ENCODE measurements at places on chromosomes 11 and 22.

DNA sequence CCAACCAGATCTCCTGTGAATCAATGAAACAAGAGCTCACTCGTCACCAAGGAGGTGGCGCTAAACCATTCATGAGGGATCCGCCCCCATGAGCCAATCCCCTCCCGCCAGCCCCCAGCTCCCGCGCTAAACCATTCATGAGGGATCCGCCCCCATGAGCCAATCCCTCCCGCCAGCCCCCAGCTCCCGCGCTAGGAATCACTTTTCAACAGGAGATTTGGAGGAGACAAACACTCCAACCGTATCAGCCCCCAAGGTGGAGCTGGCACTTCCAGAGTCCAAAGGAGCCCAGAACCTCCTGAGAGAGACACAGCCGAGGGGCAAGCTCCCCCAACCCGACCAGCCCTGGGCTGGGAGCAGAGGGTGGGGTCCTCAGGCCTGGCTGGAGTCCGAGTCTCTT lies 40.9 kb upstream of the PRR5 start:
- no peak for DNase-seq

DNA sequence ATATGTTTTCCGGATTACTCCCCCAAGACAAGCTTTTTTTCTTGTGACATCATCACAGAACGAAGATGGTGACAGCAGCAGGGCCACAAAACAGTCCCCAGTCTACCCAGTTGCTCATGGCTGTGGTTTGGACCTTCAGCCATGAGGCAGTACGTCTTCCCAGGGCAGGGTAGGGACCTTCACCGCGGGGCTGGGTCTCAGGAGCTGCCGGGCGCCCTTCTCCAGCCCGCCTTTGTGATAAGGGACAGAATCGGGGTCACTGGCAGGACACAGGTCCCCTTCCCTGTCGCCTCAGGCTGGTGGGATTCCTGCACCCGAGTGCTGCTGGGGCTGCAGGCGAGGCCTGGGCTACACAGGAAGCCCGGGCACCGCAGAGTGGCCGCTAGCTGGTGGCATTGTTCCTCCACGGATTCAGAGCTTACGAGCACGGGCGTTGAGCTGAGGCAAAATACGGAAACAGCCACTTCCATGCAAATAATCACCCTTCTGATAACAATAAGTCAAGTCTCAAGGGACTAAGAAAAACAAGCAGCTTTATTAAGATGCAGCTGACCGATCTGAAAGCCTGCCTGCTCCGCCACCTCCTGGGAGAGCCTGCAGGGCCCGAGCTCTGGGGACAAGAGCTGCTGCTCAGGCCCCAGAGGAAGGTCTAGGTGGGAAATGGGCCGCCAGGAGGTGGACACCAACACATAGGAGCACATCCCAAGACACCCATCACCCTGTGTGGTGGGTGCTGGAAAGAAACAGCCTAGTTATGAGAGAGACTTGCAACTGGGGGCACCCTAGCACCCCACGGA lies 12.3 kb downstream of the TBX1 start:
- DNase-seq: no peak

DNA sequence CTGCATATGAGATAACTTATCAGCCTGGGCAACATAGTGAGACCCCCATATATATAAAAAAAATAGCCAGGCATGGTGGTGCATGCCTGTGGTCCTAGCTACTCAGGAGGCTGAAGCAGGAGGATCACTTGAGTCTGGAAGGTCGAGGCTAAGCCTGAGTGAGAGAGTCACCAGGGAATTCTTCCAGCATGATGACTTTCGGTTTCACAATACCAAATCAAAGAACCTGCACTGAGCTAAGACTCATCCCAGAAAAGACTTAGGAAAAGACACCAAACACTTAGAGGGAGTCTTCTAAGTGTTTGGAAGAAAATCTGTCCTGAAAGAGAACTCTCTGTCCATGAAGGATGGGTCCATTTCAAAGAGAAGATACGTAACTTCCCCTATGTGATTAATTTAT lies 12.7 kb downstream of the STK33 start:
- DNase-seq: no peak

- no peak for DNase-seq
Measured at GRCh38 chr11:102139081-102139498, 28.8 kb downstream of the YAP1 start.

DNA sequence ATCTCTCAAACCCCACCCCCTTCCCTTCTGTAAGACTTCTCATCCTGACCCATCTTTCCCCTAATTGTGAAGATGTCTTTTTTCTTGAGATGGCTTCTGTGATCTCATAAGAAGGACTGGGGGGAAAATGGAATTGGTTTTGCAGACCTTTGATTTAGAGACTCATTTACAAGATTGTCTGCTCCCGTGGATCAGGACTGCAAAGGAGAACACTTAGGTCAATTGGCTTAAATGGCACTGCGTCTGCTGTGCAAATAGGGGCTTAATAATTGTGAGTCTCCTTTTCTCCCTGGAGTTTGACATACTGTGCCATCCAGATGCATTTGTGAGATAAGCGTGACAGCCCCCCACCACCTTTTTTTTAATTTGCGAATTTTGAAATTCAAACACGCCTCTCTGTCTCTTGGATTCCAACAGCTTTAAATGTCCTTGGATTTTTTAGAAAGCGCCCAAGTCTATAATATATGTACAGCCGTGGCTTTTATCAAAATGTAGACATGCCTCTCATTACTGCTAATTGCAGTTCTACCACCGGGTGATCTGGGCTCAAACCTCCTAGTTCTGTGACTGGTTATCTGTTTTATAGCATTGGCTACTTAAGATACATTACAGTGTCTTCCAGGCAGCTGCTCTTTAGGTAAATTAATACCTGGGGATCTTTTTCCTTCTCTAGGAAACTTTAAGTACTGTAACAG lies 150.0 kb downstream of the DBX1 start:
- DNase-seq: no peak

DNA sequence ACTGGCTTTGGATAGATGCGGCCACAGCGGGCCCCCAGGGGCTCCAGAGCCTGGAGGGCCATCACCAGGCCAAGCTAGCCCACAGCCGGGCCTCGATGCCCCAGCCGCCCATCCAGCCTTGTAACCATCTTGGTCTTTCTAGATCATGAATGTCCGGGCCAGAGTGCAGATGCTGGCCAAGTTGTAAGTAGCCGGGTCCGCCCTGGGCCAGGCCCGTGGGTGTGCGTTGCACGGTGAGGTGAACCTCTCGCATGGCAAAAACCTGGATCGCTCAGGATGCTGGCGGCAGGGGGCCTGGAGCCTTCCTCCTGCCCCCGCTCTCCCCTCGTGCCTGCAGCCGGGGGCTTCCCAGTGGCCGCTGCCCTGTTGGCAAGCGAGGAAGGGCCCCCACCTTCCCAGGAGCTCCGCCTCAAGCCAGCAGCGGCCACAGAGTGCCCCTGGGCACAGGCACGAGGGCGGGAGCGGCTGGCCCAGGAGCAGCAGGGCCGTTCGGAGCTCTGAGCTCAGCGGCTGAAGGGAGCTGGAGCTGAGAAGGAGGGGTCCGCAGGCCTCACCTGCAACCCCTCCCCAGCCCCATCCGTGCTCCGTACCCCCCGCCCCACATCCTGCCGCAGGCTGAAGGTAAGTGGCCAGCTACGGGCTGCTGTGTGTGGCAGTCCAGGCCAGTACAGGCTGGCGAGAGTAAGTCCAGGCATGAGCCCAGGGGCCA lies 10.9 kb upstream of the MRPL23 start:
- no peak for DNase-seq

GRCh38 chr22:36589856-36590255 lies 60.9 kb upstream of the EIF3D start:
- no peak for DNase-seq

DNA sequence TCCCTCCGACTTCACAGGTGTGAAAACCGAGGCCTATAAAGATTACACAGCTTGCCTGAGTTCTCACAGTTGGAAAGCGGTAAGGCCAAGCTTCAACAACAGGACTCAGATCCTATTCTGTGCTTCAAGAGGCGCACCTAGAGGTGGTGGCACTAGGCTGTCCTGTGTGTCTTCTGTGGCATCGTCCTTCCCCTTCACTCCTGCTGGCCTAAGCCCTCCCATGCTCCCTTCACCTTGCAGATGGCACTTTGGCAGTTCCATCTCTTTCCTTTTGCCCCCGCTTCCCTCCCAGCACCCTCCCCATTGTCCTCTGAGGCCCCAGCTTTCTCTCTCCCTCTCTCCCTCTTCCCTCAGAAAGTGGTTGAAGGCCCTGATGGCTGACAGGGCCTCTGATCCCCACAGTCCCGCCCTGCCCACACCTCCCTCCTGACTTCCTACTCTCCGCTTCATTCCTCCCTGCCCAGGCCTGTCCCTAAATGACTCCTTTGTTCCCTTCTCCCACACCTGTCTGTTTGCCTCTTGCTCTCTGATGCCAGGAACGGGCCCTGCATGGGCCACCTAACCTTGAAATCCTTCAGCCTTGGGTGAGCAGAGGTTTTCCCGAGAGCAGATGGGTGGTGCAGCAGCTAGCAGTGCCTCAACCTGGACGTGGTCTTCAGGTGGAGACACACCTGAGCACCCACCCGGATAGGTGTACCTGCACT lies 5.8 kb downstream of the TRIM29 start:
- DNase-seq: no peak

GRCh38 chr11:66011785-66012303 lies at the start of gene CST6:
Gene CST6, plus strand, starts transcription at chr11:66012008. Its CDS starts 37 bp downstream, at chr11:66012045.
- no peak for DNase-seq

DNA sequence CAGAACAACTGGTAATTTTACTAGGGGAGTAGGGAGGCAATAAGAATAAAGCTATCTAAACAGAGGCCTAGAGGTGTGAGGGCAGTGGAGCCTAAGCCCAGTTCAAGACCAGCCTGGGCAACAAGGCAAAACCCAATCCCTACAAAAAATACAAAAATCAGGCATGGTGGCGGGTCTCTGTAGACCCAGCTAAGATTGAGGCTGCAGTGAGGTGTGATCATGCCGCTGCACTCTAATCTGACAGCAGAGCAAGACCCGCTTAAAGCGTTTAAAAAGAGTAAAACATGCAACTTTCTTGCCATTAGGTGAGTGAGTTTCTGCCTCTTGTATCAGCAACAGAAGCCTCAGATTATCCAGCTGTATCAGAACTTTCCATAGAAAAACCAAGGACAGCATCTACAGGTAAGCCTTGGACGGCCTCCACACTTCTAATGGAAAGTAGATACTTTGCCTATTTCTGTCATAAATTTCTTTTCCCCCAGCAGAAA lies 12.1 kb downstream of the TAF1D start:
- DNase-seq: no peak

- no peak for DNase-seq
Measured at GRCh38 chr22:45265535-45265934, 19.2 kb upstream of the UPK3A start.

- DNase-seq: no peak
Measured at GRCh38 chr11:117097014-117097388, 1.2 kb downstream of the SIK3 start.

GRCh38 chr11:46801694-46802470 lies 44.2 kb downstream of the CKAP5 start:
- DNase-seq: no peak

GRCh38 chr11:72361321-72361720 lies 73.0 kb downstream of the CLPB start:
- DNase-seq: no peak

DNA sequence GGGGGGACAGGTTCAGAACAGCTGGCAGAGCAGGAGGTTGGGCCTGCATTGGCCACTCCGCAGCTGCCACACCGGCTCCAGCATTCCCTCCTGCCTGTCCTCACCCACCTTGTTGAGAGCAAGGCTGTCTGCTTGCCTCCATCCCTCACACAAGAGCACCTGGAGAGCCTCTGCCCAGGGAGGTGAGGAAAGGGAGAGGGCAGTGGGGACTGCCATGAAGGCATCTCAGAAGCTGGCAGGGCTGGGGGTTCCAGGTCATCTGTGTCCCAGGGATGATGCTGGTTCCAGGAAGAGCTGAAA lies 27.1 kb downstream of the RSPH14 start:
- DNase-seq: no peak

- DNase-seq: no peak
Measured at GRCh38 chr22:49404576-49405241, 423.0 kb downstream of the BRD1 start.

DNA sequence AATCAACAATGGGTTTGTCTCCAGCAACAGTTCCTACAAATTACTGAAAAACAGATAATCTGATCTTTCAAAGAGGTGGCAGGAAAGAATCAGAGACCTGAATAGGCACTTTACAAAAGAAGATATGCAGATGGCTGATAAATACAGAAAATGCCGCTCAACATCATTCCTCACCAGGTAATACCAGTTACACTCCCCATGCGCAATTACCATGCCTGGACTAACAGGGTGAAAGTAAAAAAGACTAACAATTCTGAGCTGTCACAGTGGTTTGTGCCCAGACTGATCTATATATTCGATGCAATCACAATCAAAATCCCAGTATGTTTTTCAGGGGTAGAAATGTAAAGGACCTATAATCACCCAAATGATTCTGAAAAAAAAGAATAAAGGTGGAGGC lies 10.0 kb downstream of the SNX32 start:
- DNase-seq: no peak

GRCh38 chr11:46682773-46683752 lies 17.4 kb downstream of the ARHGAP1 start:
- DNase-seq: no peak

- DNase-seq: no peak
Measured at GRCh38 chr11:134516529-134516928, 104.5 kb upstream of the B3GAT1 start.

DNA sequence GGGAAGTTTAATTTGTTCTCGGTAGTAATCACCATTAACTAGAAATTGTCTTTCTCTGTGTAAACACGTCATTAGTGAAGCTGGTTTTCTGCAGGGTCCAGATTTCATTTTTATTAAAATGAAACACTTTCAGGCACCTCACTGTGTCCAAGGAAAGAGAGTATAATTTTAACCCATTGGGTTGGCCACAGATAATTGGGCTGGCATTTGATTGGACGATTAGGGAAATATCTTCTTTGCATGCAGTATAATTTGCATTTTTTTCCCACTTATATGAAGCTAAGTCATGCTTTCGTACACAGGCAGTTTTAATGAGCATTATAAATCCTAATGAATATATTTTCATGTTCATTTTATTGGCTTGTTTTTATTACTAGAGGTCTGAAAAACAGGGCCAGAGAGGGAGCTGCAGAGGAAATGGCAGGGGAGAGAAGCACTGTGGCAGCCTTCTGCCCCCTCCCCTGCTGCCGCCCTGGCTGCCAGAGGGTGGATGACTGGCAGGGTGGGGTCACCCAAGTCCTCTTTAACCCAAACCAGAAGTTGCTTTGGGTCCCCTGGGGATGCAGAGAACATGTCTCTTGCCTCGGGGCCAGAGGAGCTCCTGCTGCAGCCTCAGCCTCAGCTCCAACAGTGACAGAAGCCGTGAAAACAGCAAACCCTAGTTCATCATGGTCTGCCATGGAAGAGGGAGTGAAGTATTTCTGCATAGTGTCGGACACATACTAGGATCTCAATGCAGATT lies 93.9 kb downstream of the PKNOX2 start:
- DNase-seq: no peak

DNA sequence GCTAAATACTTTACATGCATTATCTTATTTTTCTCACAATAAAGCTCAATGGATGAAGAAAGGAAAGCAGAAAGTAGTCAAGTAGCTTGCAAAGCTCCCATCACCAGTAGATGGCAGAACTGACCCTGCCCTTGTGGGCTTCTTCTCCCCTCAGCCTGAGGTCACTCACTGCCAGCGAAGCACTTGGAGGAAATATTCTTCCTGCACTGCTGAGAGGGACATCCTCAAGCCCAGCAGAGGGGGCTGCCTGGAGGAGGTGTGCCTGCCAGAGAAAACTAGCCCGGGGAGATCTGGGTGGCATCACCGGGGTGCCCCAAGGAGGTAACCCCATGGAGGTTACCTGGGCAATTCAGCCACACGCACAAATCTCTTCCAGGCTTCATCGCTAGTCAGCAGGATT lies 6.6 kb downstream of the APOL4 start:
- DNase-seq: no peak

GRCh38 chr11:22728600-22729389 lies 62.4 kb downstream of the GAS2 start:
- no peak for DNase-seq

Measured in stimulated activated CD8-positive, alpha-beta memory T cell treated with anti-CD3 and anti-CD28 coated beads, Interleukin-2, amount 100 ng/mL, for 48 hours (primary cell).